ENCODE measurements at places on chromosomes 16 and 17.

DNA sequence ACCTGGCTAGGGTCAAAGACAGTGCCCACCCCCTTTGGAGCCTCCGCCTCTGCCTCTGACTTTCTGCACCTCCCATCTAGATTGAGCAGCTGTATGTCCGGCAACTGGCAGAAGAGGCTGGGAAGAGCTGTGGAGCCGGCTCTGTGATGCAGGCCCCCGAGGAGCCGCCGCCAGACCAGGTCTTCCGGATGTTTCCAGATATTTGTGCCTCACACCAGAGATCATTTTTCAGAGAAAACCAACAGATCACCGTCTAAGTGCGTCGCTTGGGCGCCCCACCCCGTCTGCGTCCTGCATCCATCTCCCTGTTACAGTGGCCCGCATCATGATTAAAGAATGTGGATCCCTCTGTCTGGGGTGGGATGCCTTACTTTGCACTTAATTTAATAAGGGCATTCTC lies 22.1 kb downstream of the IRF8 start:
- DNase-seq, result no peak

GRCh38 chr17:50638966-50639713 lies 4.5 kb downstream of the ABCC3 start:
- no peak for DNase-seq

DNA sequence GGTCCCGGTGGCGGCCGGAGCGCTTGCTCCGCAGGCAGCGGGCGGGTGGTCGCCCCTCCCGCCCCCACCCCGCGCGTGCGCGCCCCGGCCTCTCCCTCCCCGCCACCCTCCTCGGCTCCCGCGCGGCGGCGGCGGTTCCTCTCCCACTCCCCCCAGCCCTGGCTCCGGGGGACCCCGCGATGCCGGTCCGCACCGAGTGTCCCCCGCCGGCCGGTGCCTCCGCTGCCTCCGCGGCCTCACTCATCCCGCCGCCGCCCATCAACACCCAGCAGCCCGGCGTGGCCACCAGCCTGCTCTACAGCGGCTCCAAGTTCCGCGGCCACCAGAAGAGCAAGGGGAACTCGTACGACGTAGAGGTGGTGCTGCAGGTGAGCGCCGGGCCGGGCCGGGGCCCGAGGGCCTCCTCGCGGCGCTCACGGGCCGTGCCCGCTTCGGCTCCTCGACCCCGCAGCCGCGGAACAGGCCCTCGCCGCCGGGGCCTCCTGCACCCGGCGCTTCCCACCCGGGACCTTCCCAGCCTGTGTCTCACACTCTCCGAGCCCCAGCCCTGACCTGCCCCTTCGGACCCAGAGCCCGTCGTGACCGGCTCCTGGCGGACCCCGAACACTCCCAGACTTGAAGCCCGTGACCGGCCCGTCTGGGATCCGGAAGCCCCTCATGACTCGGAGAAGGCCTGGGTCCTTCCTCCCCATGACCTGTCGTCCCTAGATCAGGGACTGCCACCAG lies 490 bp downstream of the GID4 start:
- DNase-seq, result no peak

- DNase-seq, result no peak
Observed at GRCh38 chr17:40064971-40065768, 2.4 kb downstream of the THRA start.

DNA sequence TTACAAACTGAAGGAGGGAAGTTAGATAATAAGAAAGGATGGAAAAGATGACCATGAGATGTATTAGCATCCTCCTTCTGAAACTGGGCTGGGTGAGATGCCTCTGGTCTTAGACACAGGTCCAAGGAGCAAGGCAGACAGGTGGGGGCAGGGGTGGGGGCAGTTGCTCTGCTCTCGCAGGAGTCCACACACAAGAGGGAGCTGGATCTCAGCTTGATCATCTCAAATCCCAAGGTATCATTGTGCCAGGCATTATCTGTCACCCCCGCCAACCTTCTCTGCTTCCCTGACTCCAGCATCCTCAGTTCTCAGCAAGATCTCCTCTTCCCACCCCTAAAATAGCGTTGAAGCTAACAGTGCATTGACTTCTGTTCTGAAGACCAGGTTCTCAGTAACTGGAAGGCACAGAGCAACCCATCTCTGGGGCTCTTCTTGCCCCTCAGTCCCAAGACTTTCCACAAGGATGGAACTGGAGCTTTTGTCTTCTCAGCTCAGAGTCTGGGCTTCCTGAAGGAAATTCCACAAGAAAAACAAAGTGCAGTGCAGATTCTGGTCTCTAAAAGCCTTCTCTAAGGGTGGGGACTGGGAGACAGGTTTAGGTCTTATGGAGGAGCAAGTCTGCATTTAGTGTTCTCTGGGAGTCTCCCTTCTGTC lies 1.6 kb downstream of the FLOT2 start:
- no peak for DNase-seq

GRCh38 chr17:40547785-40548478 lies 17.3 kb downstream of the CCR7 start:
- no peak for DNase-seq

GRCh38 chr16:55491691-55492090 lies 12.7 kb downstream of the MMP2 start:
- DNase-seq, result no peak

GRCh38 chr17:72579990-72580320 lies 459.1 kb downstream of the SOX9 start:
- DNase-seq, result no peak

All from stimulated activated CD8-positive, alpha-beta memory T cell treated with anti-CD3 and anti-CD28 coated beads, Interleukin-7, amount 100 ng/mL, for 1 hour (primary cell).